ENCODE measurements at places on chromosomes 3 and 15. TPM values are rescaled to one million over a fixed set of nuclear protein-coding genes. Genes with fewer than 3 reads are reported as not detected.

- DNase-seq: no peak
Measured at GRCh38 chr3:98599647-98600411, 6.4 kb upstream of the CPOX start.

DNA sequence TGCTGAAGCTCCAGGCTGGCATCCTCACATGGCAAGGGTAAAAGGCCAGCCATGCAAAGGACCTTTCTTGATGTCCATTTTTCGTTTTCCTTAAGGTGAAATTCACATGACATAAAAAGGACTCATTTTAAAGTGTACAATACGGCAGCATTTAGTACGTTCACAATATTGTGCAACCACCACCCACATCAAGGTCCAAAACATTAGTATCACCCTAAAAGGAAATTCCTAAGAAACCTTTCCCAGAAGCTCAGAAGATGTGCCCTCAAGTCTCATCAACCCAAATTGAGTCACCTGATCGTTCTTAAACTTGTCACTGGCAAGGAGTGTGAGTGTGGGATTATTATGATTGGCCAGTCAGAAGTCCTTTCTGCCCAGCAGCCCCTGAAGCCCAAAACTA lies 250.1 kb downstream of the TLE3 start:
- DNase-seq: no peak

GCSAM gene
- 3.6 TPM for polyA plus RNA-seq

DNA sequence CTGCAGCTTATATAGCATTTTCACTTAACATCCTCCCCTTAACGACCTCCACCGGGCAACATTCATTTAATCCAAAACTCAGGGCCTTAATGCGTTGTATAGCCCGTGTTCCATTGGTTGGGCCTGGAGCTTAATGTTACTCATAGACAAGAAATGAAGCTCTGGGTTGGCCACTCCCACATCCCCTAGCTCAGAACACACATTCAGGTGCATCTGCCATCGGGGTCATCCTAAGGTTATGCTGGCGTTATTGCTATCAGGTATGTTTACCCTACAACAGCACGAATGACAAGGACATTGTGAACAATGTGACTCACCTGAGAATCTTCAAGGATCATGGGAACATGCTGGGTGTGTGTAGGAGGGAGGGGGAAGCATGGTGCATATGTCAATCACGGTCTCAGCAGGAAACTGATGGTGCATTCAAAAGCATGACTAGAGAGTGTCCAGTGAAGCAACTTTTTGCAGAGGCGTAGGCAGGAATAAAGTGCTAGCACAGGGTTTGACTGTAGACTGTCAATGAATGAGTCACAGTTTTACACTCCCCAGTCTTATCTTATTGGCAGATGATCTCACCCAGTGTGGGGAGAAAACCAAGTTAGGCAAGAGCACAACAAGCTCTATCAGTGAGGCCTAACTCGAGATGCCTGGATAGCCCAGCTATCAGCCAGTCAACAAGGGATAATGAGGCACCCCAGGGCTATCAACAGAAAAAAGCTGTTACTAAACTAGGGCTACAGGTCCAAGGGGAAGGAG lies 402.1 kb upstream of the MCTP2 start:
- no peak for DNase-seq

ARF4 gene
- 195 TPM for polyA plus RNA-seq

DNA sequence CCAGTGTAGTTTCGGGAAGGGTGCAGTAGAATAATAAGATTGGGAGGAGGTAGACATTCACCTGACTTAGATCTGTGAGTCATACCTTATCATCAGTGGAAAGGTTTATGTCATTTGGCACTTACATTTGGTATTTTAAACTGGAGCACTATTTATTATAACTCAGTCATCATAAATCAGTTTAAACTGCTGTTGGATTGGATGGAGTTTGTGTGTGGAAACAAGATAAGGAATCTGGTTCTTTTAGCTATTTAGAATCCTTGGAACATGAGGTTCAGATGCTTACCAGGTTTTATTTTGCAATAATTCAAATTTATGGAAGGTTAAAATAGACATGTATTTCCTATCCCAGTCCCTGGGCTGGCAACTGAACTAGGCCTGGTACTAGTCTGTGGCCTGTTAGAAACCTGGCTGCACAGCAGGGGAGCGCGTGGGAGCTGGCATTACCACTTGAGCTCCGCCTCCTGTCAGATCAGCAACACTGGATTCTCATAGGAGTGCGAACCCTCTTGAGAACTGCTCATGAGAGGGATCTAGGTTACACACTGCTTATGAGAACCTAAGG lies 34.5 kb downstream of the ZFAND6 start:
- DNase-seq: no peak

DNA sequence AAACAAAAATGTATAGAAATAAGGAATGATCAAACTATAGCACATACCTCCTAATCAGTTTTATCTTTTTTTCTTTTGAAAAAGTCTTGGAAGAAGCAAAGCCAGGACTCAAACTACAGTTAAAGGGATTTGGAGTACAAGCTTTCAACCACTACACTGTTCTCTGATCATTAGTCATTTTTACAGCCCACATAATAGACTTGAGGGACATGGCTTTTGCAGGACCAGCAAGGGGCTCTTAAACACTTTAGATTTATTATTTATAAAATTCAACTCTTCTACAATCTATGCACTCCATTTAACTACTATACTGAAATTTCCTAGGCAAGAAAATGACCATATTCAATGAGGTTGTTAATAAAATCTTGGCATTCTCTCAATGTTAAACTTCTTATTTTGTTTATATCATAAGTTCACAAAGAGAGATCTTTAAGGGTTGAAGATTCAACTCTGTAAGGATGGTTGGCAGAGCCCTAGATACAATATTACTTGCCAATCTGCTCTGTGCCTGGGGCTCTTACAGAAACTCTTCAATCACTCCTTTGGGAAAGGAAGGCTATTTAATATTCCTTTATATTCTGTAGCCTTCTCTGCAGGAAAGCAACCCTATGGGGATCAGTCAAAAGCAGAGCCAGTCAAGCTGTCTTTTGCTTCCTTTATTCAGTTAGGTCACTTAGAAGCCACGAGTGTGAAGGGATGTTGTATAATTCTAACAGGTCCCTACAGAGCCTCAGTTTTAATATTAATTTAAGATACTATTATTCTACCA lies 557.7 kb upstream of the SGO1 start:
- DNase-seq: no peak

BNC1 gene
- polyA plus RNA-seq: 0.08 TPM

PLA1A gene
- 6.3 TPM for polyA plus RNA-seq

DNA sequence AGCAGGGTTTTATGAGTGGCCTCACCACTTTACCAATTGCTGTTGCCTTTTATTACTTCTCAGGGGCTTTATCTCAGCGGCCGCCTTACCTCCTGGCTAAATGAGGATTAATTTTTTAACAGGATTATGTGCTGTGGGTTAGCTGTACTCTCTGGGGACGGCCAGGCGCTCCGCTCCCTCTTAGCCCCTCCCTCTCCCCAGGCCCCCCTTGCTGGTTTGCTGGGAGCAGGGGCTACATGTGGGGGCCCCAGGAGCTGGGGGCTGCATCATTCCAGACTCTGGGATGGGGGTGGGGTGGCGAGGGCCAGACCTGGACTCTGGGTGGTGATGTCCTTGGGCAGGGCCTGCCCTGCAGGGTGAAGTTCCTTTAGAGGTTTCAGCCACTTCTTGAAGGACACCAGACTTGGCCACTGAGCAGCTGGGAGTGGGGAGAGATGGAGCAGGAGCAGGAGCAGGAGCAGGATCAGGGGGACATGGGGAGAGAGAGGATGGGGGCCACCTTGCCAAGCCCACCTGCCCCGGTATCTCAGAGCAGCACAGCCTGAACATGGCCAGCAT lies 196.1 kb downstream of the GOLGA6L6 start:
- DNase-seq: no peak

- no peak for DNase-seq
Measured at GRCh38 chr3:27376109-27376772, 7.1 kb upstream of the NEK10 start.

GRCh38 chr3:63912768-63913588 lies 795 bp upstream of the SCAANT1 start:
- peak; percentile 37 for DNase-seq

DNA sequence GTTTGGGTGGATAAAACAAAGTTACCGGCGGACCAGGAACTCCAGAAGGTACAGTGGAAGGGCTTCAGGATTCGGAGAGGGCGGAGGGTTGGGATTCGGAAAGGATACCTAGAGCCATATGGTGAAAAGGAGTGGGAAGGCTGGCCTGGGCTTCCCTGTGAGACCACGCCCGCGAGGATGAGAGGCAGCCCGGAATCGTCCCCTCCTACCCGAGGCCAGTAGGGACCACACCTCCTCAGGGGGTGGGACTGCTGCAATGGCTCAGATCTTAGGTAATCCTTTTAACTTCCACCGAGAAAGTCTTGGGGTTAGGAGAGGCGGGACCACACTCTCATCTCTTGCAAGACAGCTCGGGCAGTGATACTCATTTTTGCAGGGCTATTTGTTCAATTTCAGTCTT lies 511.3 kb downstream of the OCA2 start:
- no peak for DNase-seq

- DNase-seq: no peak
Measured at GRCh38 chr3:17974206-17974841, 231.9 kb upstream of the TBC1D5 start.

- no peak for DNase-seq
Measured at GRCh38 chr15:27686369-27686768, 412.7 kb downstream of the OCA2 start.

- DNase-seq: no peak
Measured at GRCh38 chr3:147361454-147362420, 44.6 kb downstream of the ZIC4 start.

DNA sequence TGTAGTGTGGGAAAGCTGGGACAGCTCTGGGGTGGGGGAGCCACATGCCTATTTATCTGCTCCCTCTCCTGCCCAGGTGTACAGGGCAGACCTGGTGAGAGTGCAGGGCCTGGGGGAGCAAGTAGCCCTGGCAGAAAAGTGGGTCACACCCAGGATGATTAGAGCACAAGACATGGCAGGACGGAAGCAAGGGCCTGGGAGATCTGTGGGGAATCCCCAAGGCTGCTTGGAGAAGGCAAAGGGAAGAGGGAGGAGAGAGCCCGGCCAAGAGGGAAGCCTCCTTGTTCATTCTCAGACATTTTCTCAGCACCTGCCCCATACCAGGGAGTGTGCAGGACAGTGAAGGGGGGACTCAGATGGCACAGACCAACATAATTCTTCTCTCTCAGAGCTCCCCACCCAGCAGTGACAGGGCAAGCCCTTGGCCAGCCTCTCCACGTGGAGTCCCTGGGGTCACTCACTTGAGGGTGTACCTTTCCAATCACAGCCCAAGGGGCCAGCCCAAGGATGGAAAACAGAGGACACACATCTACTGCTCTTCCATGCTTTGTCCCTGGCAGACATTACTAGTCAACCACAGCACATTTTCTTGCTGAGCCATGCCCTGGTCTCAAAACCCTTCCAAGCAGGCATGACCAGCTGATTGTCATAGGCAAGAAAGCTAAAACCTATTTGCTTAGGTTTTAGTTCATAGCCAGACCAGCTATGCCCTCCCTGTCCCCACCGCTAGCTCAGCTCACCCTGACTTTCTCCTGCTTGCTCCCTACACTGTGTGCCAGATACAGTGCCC lies 4.9 kb upstream of the DUSP7 start:
- DNase-seq: no peak

GRCh38 chr3:99970198-99970597 lies 144.1 kb downstream of the FILIP1L start:
- no peak for DNase-seq
